Mucosa of descending colon (tissue), 3 donors: ENCODE measurements at places on chromosomes 12 and 14.

- no peak for DNase-seq
These were observed 39.5 kb downstream of the EVL start for GRCh38 chr14:100104523-100105300.

GRCh38 chr12:32533971-32534590, 134.7 kb downstream of the FGD4 start:
- peak; percentile 62 for DNase-seq

DNA sequence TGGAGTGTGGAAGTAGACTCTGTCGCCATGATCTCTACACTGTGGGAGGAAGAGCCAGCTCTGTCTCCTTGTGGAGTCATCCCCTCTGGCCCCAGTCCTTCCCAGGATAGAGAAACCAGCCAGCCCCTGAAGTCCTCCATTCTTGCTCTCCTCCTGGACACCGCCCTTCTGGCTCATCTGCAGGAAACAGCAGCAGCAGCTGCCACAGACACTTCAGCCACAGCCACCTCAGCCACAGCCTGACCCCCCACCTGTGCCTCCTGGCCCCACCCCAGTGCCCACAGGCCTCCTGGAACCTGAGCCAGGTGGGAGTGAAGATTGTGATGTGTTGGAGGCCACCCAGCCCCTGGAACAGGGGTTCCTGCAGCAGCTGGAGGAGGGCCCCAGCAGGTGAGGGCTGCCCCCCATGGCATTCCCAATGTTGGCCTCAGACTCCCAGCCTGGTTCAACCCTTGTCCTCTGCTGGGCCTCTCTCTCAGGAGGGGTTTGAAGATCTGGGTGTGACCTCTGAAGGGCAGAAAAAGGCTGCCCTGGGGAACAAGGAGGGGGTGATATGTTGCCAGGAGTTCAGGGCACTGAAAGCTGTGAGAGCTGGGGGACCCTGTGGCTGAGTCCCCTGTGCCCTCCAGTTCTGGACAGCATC, 10.5 kb downstream of the PRPF40B start:
- DNase-seq, result no peak

DNA sequence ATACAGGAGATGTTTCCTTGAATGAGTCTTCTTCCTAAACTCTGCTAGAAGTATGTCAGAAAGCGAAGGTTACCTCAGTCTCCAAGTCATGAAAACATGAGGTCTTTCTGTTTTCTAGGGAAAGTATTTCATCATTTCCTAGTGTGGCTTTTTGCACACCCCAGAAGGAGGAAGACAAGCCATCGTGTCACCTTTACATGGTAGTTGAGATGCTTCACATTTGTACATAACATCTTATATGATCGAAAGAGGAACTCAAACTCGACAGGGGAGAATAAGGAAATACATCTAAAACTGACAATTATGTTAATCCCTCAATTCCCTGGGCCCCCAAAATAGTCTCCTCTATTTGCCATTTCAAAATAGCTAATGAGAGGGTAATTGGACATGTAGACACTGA, 214.1 kb upstream of the PLEKHG7 start:
- no peak for DNase-seq

GRCh38 chr14:90610346-90611040, 205.7 kb downstream of the TTC7B start:
- DNase-seq, result no peak

GRCh38 chr14:102491786-102492530, 17.6 kb downstream of the ANKRD9 start:
- DNase-seq, result no peak

DNA sequence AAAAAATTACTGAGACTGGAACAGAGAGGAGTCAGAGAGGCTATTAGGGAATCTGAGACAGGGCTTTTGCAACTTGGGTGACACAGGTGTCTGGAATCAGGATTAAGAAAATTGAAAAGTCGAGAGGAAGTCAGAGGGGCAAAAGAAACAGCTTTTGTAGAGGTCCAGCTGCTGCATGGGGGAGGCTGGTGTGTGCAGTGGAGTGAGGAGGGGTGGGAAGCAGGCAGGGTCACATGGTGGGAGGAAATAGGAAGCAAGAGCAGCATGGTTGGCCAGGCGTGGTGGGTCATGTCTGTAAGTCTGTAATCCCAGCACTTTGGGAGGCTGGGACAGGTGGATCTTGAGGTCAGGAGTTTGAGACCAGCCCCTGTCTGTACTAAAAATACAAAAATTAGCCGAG, 69.7 kb upstream of the VRK1 start:
- no peak for DNase-seq

DNA sequence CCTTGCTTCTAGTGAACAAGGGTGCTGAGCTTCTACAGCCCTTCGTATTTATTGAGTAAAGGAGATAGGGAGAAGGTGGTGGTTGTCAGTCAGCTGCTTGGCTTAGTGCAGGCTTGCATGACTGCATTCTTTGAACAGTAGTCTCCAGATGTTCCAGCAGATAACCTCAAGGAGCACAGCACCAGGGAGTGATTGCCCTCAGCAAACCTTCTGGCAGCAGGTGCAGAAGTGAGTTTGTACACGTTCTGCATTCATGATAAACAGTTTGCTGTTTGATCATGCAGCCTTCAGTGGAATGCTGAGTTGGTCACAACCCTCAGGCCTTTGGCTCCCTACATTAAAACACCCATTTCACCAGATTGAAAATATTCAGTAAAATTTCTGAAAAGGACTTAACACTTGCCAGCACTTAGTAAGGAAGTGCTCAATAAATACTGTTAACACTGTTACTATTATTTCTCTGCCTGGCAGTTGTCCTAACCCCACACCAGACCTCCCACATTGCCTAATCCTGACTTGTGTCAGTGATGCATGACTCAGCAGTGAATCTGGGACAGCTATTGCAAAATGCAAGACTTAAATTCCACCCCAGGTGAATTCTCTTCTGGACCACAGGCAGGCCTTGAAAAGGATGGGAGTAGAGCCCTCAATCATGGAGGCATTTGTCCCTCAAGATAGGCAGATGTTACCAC, 18.9 kb upstream of the CARMIL3 start:
- DNase-seq, result no peak

- DNase-seq, result no peak
These were observed 80.7 kb downstream of the RAD51B start for GRCh38 chr14:67900231-67900630.

GRCh38 chr12:30707613-30708342, 12.1 kb upstream of the IPO8 start:
- peak; percentile 37 for DNase-seq
